ENCODE measurements at places on chromosomes 1 and 21.

DNA sequence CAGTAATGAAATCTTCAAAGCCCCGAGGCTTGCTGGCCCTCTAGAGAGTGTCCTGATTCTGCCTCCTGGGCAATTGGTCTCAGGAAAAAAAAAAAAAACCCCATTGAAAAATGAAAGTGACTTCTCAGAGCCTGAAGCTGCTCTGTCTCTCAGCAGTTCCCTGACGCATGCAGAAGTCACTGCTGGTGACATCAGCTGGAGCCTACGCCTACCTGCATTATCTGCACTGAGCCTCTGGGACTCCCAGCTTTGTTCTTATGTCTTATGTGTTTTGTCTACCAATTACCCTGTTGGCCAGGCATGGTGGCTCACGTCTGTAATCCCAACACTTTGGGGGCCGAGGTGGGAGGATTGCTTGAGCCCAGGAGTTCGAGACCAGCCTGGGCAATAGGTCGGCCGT is 10.1 kb upstream of the SLC25A33 start:
- no peak for DNase-seq

DNA sequence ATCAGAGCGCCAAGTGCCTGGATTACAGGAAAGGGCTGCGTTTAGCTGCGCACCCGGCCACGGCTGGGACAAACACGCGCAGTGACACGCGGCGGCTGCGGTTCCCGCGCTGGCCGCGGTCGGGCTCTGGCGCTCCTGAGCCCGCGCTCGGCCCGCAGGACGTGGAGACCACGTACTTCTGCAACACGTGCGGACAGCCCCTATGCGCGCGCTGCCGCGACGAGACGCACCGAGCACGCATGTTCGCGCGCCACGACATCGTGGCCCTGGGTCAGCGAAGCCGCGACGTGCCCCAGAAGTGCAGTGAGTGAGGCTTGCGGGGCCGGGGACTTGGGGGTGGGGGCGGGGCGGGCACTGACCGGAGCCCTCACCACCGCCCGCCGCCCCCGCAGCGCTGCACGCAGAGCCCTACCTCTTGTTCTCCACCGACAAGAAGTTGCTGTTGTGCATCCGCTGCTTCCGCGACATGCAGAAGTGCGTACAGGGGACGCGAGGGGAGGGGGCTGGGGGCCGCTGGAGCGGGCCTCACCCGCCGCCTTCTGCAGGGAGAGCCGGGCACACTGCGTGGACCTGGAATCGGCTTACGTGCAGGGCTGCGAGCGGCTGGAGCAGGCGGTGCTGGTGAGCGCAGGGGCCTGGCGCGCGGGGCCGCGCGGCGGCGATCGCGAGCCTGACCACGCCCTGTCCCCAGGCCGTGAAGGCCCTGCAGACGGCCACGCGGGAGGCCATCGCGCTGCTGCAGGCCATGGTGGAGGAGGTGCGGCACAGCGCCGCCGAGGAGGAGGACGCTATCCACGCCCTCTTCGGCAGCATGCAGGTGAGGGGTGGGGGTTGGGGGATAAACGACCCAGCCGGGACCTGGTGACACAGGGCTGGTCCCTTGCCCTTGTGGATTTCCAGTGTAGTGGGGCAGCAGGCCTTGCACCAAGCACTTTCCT is 3.1 kb downstream of the RNF207 start:
- DNase-seq, result no peak

DNA sequence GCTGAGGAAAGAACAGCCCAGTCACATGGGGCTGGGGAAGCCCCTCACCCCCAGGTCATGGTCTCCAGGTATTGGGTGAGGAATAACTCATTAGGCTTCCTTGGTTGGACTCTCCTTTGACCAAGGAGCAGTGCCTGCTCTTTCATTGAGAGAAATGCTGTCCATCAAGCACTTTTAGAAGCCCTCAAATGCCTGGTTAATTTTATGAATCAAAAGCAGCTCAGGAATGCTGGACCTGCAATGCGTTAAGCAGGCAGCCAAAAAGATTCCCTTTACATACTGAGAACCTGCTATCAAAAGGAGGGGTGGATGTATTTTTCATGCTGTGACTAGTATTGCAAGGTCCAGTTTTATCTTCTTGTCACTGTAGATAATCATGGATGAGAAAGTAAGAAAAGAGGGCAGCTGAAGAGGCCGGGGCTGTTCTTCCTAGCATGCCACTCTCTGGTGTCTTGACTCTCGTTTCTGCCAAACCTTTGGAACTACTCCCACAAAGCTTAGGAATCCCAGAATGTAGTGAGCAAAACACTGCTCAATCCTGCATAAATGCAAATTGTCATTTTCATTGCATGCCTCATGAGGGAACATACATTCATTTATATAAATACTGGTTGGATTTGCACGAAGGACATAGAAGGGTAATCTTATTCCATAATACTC is 2.1 kb upstream of the CD58 start:
- no peak for DNase-seq

DNA sequence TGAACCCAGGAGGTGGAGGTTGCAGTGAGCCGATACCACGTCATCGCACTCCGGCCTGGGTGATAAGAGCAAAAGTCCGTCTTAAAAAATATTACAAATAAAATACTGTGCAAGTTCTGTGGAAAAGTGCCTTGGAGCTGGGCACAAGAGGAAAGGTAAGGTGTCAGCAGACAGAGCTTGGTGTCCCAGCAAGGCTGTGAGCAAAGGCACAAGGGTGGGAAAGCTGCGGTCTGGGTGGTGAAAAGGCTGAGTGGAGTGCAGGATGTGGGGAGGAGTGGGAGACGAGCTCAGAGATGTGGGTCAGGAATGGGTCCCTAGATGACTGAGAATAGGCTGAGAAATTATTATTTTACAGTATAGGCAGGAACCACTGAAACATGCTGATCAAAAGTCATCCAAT is 150.6 kb downstream of the RHOU start:
- no peak for DNase-seq

GRCh38 chr1:175572932-175573868 is 170.2 kb downstream of the TNR start:
- no peak for DNase-seq

DNA sequence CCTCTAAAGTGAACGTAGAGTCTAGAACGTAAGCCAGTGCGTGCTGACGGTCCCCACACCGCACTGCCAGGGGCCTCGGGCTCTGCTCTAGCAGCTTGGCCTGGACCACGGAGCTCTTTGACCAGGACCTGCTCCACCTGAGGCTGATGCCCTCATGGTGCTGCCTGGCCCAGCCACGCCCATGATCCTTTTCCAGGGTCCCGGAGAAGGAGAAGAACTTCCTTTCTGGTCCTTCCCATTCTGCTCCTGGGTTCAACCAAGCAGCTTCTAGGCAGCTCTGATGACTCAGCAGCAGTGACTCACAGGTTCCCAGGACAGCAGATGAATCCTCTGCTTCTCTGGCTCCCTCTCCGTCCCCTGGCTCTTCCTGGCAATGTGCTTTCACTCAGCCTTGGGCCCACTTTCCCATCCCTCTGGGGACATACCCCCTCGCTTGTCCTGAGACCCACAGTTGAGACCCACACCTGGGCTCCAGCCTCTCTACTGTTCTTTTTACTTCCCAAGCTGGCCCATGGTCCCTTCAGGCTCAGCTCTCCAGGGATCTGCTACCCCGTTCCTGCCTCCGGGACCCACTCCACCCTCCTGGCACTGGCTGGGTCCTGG is 246.3 kb upstream of the RAB4A start:
- peak; percentile 55 for DNase-seq

DNA sequence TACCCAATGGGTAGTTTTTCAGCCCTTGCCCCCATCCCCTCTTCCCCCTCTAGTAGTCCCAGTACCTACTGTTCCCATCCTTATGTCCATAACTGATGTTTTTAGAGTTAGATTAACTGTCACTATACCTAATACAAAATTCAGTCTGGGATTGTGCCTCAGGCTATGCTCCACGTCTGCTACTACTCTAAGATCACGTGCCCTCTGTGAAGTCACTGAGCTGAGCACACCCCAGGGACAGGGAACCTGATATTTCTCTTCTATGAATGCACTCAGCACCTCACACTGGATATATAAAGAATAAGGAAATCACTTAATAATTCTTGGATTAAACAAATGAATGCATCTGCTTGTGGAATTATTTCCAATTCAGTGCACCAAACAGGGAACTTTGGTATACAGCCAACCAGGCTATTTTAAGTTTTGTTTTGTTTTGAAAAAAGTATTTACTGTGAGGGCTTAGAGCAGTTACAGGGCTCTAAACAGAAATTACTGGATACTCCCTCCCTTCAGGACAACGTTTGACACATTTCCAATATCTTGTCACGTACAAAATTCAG is 307.9 kb downstream of the SMYD3 start:
- no peak for DNase-seq

GRCh38 chr1:208219659-208220282 is 24.4 kb downstream of the PLXNA2 start:
- no peak for DNase-seq

DNA sequence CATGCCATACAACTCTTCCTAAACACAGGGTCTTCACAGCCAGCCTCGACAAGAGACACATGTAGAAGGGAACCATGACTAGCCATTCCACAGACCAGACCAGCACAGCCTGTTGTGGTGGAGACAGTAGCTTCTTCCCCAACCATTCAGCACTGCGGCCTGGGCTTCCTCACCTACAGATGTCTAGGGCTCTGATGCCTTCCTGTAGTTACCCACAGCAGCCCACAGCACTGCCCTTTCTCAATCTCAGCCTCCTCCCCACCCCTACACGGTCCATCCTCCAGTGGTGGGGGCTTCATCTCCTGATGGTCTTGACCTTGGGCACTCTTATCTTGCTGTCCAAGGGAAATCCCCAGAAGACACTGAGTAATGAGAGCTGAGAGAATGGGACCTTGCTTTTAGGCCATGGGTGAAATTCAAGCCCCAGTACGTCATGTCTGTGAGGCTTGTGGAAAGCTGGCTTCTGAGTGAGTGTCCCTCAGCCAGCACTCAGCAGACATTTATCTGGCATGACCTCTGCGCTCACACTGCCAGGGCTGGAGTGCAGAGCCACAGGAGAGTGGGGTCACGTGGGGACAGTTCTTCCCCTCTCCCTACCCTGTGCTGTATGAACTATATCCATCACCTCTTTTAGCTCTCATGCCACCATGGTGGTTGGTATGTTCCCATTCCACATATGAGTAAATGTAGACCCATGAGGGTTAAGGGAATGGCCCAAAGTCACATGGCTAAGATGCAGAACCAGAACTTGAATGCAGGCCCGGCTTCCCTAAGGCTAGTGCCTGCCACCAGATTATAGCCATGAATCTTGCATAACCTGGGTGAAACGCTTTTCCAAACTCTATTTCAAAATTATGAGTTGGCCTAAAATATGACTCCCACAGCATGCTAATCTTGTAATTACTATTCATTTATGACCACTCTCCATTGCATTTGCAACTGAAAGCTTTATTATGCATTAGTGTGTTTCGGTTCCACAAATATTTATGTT is 104.7 kb downstream of the HIVEP3 start:
- DNase-seq, result no peak

GRCh38 chr1:94688646-94689045 is 131.5 kb upstream of the SLC44A3 start:
- DNase-seq, result no peak

DNA sequence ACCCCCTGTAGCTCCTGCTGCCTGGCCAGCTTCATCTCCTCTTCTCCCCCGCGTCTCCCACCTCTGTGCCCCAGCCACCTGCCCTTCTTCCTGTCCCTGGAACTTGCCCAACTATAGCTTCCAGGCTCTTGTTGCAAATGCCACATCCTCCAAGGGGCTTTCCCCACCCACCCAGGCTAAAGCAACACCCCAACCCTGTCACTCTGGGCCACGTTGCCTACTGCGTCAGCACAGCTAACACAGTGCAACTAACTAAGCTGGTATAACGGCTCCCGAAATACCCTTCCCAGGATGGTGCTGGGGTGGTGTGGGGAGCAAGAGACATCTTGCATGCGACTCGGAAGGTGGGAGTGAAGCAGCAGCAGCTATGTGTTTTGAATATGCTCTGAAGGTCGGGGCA is 19.7 kb downstream of the CAMK2N1 start:
- DNase-seq, result no peak

DNA sequence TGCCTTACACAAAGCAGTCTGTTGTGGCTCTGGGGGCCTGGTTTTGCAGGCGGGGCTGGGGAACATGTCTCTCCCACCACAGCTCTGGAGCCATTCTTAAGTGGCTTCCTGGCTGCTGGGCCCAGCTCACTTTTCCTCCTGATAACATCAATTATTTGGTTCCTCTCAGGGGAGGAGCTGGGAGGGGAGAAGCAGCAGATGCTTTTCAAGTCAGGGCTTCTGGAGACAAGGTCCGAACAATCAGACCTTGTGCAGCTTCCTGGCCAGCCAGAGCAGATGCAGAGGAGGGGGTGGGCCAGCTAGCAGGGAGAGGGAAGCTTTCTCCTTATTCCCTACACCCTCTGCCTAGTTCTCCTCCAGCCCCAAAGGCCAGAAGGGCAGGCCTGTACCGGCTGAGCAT is 3.7 kb upstream of the PAQR6 start:
- no peak for DNase-seq

DNA sequence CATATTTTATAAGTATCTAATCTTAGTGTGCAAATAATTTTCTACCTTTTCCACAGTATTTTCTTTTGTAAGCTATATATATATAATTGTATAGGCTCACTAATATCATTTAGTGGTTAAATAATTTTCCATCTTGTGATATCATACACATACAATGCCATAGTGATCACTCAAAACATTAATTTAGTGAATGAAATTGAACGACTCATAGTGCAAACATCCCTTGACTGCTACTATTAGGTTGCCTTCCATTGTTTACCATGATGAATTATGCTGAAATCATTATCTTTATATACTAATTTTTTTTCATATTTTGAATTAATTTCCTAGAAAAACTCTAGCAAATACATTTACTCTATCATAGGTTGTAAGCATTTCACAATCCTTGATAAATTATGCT is 127.1 kb downstream of the PCNX2 start:
- no peak for DNase-seq

GRCh38 chr1:221637641-221638041 is 104.2 kb downstream of the DUSP10 start:
- peak; percentile 68 for DNase-seq

GRCh38 chr21:19535356-19535755 is 1131.8 kb upstream of the TMPRSS15 start:
- DNase-seq, result no peak

GRCh38 chr1:116909512-116910378 is at the start of gene PTGFRN:
TSS of gene PTGFRN (plus strand) at chr1:116909916. CDS start at chr1:116910204, 288 bp downstream.
- DNase-seq, result no peak

DNA sequence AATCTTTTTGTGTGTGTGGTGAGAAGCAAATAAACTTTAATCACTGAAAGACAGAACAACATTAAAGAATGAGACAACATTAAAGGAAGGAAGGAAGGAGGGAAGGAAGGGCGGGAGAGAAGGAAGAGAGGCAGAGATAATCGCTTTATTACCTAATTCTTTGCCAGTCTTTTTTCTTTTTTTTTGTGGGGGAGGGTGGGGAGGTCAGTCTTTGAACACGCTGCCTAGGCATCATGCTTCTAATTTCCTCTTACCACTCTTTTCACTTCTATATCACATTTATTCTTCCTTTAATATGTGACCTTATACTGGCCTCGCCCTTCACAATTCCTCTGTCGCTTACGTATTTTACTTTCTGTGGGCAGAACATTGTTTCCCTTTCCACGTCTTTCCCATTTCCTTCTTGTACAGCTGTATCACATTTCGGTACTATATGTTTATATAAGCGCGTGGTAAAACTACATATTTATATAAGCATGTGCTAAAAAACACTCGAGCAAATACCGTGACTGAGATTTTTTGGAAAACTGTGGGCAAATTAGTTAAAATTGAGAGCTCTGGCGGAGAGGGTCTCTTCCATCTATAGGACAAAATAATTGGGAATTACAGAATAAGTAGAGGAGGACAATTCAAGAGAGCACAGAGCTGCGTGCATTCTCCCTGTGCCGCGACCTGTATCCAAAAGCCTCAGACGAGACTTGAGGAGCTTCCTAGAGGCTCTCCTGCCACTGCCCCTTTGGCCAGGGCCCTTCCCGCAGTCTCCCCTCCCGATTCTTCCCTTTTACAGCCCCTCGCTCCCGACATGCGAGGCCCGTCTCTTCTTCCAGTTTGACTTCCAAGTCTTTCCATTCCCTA is 823 bp upstream of the PRKAA2 start:
- DNase-seq, result no peak
